ENCODE measurements at places on chromosomes 7 and 10.
A peak's percentile ranks its signal among the peaks of the same experiment; 100 is the strongest.

GRCh38 chr10:118309911-118310310, 32.2 kb downstream of the FAM204A start:
- no peak for DNase-seq

DNA sequence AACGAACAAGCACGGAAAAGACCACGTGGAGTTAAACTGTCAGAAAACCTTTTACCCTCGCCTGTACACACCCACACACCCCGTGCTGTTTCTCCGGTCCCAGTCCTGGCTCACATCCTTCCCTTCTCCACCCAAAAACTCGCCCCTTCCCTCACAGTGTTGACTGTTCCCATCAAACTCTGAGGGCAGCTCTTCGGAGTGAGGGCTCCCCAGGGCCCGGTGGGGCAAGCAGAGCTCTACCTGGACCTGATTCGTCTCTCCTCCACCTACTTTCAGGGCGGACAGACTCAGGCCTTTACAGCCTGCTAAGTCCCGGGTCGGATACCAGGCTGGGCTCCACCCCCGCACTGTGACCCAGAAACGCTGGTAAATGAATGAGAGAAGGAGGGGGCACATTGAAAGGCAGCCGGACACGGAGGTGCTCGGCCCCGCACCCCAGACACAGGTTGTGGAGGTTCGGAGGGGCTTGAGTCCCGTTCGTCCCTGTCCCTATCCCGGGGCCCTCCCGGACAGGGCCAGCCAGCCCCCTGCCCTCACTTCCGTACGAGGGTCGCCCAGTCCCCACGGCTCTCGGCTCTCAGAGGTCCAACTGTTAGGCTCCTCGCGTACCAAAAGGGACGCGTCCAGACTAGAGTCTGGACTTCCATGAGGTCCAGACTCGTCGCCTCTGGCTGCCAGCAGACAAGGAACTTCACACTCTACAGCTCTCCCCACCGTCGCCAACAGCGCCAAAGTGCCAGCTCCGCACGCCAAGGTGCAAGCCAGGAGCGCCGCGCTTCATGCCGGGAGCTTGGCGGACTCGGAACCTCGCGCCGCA, 31.7 kb upstream of the ASL start:
- DNase-seq, result peak; percentile 32

- no peak for DNase-seq
Measured at GRCh38 chr7:155509725-155510551, 36.4 kb downstream of the CNPY1 start.

DNA sequence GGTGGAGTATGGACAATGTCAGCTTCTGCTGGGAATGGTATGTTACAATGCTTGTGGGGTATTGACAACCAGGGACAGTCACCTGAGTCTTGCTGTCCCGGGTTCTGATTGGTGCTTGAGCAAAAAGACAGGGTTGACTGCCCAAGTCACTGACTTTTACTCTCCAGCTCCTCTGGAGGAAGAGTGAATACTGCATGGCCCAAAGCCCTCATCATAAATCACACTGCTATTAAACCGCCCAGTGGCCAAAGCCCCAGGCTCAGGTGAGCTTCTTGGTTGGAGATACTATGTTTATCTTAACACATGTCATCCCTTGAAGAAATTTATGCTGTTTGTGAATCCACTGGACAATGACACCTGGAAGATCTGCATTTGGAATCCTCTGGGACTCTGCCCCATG, 90.0 kb upstream of the IGFBP3 start:
- DNase-seq, result no peak

DNA sequence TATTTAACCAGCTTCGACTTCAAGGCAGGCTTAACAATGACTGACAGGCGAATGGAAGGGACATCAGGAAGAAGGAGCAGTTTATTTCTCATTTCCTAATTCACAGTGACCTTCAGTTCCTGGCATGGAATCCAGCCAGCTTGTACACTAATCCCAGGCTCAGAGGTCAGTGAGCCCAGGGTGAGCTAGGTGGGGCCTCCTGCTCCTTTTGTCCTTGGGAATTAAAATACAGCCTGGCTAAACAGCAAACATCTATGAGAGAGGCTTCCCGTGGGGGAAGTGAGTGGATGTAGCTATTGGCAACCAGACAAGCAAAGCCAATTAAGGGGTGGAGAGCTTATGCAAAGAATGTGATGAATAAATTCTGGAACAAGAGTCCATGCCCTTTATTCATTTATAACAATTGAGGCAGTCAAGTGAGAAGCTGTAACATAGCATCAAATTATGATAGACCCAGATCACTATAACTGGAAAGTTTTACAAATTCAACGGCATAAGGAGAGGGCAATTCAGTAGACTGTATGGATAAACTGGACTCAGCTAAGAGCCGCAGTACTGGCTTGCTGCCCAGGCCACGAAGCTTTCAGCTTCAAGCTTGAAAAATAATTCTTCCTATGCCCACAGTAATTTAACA, 57.1 kb downstream of the STK17A start:
- DNase-seq, result no peak

DNA sequence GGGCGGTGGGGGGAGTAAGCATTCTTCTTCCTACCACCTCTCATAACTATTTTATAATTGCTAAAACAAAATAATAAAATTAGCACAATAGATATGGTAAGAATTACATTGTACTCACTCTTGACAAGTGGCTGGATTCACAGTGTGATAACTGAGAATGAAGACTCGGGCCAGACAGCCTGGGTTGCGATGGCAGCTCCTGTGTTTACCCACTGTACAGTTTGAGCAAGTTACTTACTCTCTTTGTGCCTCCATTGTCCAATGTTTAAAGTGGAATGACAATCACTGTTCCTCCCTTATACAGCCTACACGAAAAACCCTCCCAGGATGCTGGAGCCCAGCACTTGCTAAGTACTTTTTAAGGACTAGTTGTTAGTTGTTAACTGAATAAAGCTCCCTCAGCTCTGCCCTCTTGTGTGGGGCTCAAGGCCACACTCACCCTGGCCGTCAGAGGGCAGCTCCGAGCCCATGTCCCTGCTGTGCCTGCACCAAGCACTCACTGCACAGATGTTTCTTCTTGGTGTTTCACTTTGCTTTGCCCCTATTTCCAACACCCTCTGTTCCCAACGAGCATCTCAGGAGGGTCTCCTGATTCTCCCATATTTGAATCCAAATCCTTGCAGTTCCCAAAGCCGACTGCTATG, 56.4 kb upstream of the NPS start:
- DNase-seq, result no peak

- DNase-seq, result no peak
Measured at GRCh38 chr10:44958196-44958897, 1.3 kb upstream of the RASSF4 start.

- DNase-seq, result no peak
Measured at GRCh38 chr10:30587522-30588031, 42.0 kb downstream of the LYZL2 start.

DNA sequence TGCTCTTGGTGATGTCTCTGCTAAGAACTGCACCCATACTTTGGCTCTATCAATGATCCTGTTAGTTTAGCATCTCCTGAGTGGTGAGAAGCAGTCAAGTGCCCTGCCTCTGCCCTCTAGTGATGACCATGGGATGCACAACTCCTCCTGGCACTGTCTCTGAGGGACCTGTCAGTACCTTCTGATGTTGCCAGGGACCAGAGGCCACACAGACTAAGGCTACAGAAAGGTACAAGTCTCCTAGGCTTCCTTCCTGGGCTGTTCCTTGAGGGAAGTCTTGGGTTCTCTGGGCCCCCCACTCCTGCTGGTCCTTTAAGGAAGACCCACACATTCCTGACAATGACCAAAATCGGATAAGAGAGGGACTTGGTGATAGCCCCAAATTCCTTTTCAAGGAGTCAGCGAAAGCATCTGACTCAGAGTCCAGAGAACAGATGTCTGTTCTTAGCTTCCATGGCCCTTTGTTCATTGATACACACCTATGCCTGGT, 15.3 kb downstream of the NKX2-3 start:
- no peak for DNase-seq

- DNase-seq, result no peak
Measured at GRCh38 chr7:156019776-156020565, 207.7 kb upstream of the SHH start.

DNA sequence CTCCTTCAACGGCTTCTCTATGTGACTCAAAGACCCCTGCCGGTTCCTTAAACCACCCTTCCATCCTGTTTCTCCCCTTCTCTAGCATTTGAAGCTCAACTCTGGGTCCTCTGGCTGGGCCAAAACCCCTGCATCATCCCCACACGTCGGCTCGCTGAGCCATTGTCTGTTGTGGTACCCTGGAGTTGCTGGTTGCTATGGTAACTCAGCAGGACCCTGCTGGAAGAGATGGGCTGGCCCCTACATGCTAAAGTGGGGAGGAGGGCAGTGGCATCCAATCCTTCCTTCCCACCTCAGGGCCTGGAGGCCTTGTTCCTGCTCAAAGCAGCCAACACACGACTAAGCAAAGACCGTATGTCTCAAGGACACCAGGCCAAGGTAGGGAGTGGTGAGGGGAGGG, 452.5 kb downstream of the PLXNA4 start:
- no peak for DNase-seq

GRCh38 chr10:90969947-90970673, 49.2 kb upstream of the ANKRD1 start:
- no peak for DNase-seq

Measured in activated T-cell treated with anti-CD3 and anti-CD28 coated beads, Interleukin-2, amount 50 U/mL, for 1 hour (primary cell).